ENCODE measurements at places on chromosomes 3 and 15.
A peak's percentile ranks its signal among the peaks of the same experiment; 100 is the strongest.

DNA sequence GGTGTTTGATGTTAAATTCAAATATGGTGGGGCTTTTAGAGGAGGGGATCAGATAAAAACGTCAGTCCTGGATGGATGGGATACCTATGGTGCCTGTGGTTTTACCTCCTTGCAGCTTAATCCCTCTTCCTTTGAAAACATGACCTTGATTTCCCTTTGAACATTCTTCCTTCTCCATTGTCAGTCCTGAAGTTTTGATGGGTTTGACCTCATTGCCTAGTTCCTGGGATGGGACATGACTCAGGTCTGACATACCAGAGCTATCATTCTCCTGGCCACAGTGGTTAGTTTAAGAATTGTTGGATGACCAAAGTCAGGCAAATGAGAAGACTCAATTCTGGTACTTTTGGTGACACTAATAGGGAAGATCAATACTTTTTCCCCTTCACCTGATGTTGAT lies 87.2 kb downstream of the PRICKLE2 start:
- no peak for DNase-seq

- DNase-seq = no peak
Measured at GRCh38 chr3:104257486-104257885, 1109.2 kb upstream of the ALCAM start.

- no peak for DNase-seq
Measured at GRCh38 chr3:71245971-71246880, 337.3 kb downstream of the FOXP1 start.

DNA sequence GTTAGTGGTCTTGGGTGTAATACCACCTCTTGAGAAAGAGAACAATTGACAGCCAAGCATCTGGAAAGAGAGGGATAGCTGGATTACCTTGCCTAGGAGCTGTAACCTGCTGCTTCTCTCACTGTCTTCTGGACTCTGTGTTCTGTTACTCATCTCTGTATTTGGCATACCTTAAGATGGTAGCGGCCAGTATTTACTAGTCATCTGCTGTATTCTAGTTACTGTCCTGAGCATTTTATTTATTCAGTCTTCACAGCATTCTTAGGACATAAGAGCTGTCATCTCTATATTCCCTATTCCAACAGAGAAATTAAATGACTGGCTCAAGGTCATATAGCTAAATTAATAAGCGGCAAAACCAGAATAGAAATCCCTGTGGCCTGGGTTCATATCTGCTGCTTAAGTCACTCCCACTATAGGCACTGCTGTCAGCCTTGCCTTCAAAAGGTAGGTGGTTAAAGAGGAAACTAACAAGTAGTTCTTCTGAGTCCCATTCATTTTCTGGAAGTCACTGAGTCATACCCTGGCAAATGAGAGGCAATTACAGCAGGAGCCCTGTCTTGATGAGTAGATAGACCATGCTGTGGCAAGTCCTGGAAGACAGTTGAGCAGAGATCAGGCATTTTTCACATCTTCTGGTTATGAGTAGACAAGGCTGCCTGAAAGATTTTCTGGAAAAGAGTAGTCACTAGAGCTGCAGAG lies 68.2 kb downstream of the RAB7A start:
- peak; percentile 41 for DNase-seq

- DNase-seq = no peak
Measured at GRCh38 chr3:169295912-169296570, 367.5 kb downstream of the MECOM start.
